ENCODE measurements at places on chromosomes 11 and 22.

- DNase-seq = no peak
Observed at GRCh38 chr11:115645631-115646317, 141.6 kb upstream of the CADM1 start.

DNA sequence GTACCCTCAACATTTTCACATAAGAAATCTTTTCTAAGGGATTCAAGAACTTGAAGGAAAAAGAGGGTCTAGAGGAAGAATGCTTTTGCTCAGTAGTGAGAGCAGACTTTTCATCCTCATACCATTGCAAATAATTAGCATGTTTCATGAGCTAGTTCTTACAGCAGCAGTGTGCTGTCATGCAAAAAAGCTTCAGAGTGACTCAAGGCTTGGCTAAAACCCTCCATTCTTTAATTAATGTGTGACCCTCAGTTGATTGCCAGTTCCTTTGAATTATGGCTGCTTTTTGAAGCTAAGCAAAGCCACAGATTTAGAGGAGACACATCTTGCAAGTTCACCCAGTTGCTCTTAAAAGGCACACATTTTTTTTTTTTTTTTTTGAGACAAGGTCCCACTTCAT, 36.6 kb upstream of the PCF11 start:
- DNase-seq = no peak

GRCh38 chr22:39820256-39820655, 73.3 kb downstream of the ENTHD1 start:
- DNase-seq = no peak

GRCh38 chr11:46490666-46491065, 99.1 kb upstream of the CHRM4 start:
- no peak for DNase-seq

- DNase-seq = no peak
Observed at GRCh38 chr22:31271485-31271884, 20.8 kb downstream of the PIK3IP1 start.

Measured in cortex of kidney (tissue), 1 donor.